Hindlimb muscle (tissue), 1 donor: ENCODE measurements at places on chromosomes 1 and 21. TPM values are rescaled to one million over a fixed set of nuclear protein-coding genes. Genes with fewer than 3 reads are reported as not detected.

Gene DCST1
- not detected for polyA plus RNA-seq

GRCh38 chr1:16249596-16250241, 12.7 kb upstream of the CPLANE2 start:
- no peak for DNase-seq

Gene ALPL
- 3.1 TPM for polyA plus RNA-seq

- DNase-seq: no peak
These were observed 7.2 kb downstream of the DPYD start for GRCh38 chr1:97913506-97914139.

Gene NPL
- 10.4 TPM for polyA plus RNA-seq
